ENCODE measurements at places on chromosomes 6 and 20.

- no peak for DNase-seq
Observed at GRCh38 chr6:70282312-70282918, 20.5 kb downstream of the COL9A1 start.

DNA sequence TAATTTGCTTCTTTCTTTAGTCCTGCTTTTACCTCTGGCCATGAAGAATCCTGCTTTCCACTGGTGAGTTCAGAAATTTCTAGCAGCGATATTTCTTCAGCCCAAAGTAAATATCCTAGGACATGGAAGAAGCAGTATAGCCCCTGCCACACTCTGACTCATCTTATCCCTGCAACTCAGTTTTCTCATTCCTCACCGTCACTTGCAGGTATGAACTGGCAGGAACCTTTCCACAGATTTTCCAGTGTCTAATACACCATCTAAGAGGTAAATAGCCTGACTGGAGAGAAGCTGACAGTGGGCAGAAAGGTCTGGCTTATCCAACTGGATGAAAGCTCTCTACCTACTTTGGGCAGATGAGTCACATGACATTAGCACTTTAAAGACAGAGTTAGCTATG, 816.7 kb upstream of the FLRT3 start:
- DNase-seq: no peak

- no peak for DNase-seq
Observed at GRCh38 chr20:17964632-17965031, 4.0 kb downstream of the SNX5 start.

GRCh38 chr6:112130878-112131277, 43.5 kb downstream of the FAM229B start:
- no peak for DNase-seq

DNA sequence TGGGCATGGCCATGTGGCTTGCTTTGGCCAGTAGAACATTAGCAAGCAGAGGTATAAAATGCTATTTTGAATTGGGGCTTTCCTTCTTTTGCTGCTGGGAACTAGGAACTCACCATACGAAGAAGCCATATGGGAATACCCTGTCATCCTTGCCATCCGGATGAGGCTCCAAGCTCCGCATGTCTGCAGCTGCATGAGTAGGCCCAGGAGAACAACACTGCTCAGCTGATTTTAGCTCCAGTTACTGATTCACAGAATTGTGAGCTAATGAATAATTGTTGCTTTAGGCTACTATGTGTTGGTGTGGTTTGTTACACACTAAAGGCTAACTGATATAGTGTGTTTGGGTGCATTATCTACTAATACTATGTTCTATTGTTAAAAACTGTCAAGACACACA, 2.7 kb upstream of the PLCB4 start:
- no peak for DNase-seq

GRCh38 chr20:25244976-25245375, 2.9 kb upstream of the PYGB start:
- DNase-seq: no peak

DNA sequence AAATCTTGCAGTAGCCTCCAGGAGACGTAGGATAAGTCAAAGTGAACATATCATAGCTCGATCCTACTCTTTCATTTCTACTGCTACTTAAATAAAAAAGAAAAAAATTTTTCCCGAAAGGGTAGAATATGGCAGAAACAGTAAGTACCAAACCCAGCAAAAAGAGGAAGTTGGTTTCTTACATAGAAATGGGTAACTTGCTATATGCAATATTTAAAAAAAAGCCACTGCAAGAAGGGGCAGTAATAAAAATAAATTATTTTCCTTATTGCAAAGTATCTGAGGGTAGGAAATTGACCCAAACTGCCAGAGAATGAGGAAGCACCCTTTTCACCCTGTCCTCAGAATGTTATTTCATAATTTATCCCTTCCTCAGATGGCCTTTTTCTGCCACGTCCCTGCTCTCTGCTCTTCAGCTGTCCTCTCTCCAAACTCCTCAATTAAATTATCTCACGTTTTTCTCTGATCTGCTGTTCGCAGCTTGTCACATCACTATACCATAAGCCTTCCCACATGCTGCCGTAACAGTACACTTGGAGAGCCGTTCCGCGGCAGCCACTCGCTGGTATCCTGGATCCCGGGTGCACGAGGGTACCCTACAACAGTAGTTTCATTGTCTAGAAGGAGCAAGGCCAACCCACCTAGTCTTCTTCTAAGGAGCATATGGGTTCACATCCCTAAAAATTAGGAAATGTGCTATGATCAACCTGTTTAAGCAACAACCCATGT, 149.6 kb downstream of the BACH2 start:
- DNase-seq: no peak

- DNase-seq: no peak
Observed at GRCh38 chr6:40894962-40895799, 143.8 kb downstream of the UNC5CL start.

- DNase-seq: peak; percentile 63
Observed at GRCh38 chr6:27582928-27583725, 110.2 kb upstream of the ZNF184 start.

DNA sequence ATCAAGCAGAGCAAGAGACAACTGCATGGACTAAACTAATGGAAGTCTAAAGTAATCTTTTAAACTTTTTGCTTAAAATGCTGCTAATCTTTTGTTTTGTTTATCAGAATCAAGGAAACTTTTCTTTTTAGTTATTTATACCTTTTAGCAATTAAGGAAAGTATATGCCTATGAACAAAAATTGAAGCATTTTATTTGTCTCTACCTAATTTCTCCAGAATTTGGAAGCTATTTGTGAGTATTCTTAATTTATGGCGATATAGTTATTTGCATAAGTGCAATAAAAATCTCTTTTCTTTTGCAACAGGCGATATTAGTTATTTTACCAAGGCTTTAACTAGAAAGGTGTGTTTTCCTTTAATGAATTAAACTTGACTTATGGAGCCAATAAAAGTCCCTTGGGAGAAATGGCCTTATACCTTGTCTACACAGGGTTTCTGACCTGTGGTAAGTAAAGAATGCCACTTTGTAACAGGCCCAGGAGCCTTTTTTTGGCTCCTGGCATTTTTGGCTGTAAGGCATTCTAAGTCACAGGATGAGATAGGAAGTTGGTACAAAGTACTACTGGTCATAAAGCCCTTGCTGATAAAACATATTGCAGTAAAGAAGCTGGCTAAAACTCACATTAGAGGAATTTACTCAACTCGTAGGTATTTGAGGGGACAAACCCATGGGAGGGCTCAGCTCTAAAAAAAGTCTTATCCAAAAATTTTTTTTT, 37.2 kb downstream of the TMEM14A start:
- DNase-seq: no peak

DNA sequence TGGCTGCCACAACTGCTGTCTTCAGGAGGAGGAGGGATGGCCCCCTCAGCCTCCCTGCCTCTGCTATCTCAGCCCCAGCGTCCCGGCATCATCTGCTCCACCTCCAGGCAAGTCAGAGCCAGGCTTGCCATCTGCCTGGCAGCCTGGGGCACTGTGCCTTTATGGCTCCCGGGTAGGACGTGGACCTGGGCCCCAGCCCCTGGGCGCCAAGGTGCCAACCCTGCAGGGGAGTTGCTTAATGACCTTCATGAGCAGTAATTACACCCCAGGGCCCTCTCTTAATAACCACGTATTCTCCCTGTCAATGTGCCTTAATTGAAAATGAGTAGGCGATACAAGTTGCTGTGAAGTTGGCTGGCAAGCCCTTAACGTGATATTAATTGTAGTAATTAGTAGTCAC, 122.1 kb upstream of the MLN start:
- DNase-seq: no peak

- DNase-seq: no peak
Observed at GRCh38 chr6:53765270-53765669, 29.5 kb upstream of the LRRC1 start.

DNA sequence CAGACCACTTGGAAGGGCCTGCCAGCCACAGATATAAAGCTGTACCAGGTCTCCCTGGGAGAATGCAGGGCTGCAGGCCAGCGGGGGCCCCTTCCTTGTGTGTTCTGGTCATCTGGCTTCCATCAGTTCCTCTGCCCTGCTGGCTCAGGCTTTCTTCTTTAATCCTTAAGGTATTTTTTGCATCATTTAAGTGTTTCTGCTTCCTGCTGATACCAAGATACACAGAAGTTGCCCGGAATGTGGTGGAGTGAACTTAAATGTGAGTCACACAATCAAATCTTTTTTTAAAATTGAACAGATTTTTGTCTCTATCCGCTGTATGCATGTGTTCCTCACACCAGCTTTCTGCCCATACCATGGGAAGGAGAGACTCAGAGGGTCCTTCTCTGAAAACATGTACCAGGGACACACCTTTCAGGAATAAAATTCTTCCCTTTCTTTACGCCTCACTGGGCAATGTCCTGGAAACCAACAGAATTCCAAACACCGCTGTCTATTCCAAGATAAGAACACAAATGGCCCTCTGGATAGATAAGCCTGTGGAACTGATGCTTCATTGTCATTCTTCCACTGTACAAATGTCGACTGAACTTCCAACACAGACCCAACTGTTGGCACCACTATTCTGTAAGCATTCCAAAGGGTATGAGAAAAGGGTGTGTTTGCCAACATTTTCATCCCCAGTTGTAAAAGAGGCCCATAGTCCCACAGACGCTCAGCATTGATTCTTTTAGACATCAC, 206.2 kb upstream of the MYLIP start:
- no peak for DNase-seq

DNA sequence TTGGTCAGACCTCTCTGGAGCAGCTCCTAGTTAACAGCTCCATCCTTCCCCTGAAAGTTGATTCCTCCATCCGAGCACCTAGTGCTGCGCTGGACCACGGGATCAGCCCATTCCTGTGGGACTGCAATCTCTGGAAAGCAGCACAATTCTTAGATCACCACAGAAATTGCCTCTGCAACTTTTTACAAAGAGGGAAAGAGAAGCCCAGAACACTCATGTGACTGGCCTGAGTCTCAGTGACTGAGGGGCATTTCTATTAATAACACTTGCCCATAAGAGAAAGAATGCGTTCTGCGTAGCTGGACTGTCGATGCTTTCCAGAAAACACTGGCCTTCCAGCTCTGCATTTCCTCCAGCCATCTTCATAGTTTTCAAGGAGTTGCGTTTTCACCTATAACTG, 18.3 kb downstream of the MPC1 start:
- DNase-seq: no peak

DNA sequence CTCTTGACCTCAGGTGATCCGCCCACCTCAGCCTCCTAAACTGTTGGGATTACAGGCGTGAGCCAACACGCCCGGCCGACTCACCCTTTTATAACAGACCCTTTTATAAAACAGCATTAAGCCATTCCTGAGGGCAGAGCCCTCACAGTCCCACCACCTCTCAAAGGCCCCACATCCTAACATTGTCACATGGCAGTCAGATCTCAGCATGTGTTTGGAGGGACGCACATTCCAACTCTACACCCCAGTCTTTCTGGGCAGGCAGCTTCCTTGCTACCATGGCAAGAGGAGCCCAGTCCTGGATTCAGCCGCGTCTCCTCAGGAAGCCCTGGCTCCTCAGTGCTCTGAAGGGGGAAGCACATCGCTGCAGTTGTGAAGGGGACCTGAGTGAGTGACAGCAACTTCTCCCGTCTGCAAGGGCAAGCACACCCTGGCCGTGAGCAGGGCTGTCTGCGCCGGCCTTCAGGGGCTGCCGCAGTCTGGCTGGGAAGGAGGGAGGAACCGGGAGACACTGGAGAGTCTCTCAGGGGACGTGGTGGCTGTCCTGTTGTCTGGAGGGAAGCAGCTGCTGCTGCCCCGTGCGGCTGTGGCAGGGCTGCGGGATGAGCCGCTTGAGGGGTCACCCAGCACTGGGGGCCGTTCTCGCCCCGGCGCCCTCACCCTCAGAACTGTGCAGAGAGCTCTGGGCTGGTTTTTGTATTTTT, 15.9 kb downstream of the OSBPL2 start:
- DNase-seq: no peak

DNA sequence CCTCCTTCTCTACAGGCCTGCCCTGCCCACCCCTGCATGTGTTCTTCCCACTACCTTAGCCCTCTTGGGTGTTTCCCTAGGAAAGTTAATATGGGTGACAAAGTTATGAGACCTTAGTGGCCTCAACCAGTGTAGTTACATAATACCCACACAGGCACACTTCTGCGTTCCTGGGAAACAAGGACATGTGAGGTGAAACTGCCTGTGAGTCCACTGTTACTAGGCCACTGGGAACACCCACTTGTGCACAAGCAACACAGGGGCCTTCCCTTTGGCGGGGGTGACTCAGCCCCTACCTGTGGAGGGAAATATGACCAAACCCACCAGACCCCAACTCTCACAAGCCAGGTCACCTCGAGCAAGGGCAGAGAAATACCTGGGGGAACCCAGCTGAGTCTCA, 12.8 kb downstream of the PI16 start:
- DNase-seq: no peak

DNA sequence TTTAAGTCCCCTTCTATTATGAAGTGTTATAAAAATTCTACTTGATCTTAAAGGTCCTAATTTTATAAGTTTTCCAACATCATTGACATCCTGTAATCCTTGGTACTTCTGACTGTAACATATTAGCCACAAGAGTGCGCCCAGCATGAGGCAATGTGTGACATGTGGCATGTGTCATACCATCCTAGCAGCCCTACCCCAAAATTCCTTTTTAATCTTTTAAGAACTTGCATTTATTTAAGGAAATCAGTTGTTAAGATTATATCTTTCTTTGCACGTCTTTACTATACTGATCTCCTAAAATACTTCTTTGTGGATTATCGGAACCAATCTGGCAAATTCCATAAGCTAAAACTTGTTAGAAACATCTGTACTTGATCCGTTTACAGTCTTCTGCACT, 167.1 kb upstream of the SLC24A3 start:
- DNase-seq: no peak

GRCh38 chr20:33034901-33035492, 3.5 kb downstream of the BPIFB6 start:
- DNase-seq: no peak

DNA sequence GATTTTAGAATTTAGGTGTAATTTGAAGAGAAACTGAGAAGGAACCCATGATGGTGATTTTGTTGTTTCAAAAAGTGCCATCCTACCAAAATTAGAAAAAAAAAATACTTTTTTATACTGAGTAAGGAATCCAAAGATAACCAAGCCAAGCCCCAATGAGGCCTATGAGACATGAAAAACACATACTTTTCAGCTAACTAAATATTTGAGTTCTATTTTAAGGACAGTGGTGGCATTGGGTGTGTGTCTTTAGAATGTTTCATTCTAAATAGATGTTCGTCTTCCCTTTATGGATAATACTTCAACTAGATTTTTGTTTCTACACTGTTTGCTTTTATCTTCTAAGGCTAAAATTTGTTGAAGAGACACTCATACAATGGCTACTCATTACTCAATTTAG, 9.6 kb downstream of the CD24 start:
- DNase-seq: no peak

GRCh38 chr6:692356-692851, 535 bp downstream of the EXOC2 start:
- peak; percentile 81 for DNase-seq

GRCh38 chr6:147961481-147962141, 381.0 kb upstream of the SASH1 start:
- no peak for DNase-seq

- DNase-seq: no peak
Observed at GRCh38 chr20:63837479-63837878, 6.4 kb upstream of the ZBTB46 start.

DNA sequence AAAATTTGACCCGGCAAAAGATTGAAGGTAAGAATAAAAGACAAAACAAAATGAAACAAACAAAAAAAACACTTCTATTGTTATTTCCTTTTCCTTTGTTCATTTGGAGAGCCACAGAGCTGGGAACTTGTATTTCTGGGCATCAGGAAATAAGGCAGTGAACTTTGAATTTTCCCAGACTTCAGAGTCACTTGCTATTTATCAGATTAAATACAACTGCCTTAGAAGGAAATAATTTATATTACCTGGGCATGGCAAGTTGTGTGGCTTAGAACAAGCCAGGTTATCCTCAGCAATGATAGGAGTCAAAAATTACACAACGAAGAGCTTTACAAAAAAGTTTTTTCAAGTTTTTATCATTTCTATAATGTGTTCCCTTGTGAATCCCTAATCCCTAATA, 20.2 kb upstream of the MRAP2 start:
- DNase-seq: no peak

All from GM20000 (cell line).